ENCODE measurements at places on chromosomes 3 and 15.

DNA sequence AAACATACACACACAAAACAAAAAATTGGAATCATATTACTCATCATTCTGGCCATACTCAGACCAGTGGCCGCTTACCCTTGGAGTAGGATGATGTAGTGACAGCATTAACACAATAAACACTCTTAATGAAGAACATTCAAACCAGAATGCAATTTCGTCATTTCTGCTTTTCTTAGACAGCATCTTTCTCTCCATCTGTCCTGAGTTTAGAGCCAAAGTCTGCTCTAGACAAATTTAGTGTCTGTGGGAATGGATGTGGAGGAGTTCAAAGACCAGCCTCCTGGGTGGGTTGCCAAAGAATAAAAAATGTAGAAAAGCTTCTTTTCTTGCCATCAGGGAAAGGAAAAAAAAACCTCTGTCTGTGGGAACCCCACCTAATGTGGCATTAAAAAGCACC lies 212.4 kb upstream of the POU1F1 start:
- no peak for DNase-seq

GRCh38 chr15:29911705-29912104 lies 89.4 kb upstream of the TJP1 start:
- no peak for DNase-seq

DNA sequence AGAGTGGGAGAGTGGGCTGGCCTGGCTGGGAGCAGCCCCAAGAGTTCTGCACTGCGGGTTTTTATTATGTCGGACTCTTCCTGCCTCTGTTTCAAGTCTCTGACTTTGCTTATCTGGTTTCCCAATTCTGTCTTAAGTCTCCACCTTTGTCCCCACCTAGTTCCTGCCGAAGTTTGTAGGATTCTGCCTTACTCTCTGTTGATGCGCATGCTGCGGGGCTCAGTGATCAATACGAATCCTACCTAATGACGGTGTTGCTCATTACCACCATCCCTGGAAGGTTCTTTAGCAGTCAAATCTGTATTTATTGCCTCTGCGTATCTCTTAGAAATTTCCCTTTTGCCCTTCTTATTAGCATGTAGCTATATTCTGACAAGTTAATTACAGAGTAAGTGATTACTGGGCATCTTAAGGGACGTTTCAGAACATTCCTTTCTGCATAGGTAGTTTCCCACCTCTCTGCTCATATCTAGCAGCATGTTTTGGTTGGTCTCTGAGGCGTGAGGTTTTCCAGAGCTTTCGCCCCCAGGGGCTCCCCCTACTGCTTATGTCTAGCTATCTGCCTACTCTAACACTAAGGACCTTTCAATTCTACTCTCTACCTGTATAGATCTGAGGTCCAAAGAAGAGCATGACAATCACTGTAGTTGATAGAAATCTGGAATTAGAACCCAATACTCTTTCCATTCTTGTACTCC lies 236.0 kb upstream of the EIF1B start:
- DNase-seq = no peak

DNA sequence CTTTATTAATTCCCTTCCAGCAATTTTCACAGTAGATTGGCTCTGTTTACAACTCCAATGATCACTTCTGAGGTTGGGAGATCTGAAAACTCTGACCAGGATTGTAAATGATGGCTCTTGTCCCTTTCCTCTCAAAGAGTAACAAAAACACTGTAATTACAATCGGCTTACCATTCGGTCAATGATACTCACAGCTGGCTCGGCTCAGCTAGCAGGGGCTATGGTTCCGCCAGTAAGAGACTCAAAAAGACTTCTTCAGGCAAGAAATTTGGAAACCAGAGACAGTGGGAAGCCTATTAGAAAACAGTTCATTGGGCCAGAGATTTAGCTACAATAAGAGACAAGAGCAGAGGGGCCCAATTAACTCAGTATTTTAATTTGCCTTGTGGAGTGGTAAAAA lies 96.6 kb downstream of the LRRC3B start:
- no peak for DNase-seq

DNA sequence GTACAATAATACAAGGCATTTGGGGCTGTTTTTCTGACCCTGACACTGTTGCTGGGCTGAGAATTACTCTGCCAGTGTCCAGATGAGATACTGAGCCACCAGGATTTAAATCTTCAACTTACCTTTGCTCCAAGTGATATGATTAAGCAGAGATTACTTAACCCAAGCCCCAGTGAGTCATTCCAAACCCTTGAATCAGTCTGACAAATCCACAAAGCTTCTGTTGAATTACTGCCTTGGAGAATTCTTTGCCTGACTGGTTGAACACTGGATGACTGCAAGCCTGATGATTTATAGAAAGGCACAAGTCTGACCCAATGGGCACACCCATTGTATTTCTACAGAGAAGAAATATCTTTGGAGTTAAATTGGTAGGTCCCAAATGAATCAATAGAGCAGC lies 88.2 kb upstream of the TSC22D2 start:
- no peak for DNase-seq

- no peak for DNase-seq
Observed at GRCh38 chr3:61221759-61222362, 29.4 kb downstream of the FHIT start.

Data from DMS153 (cell line).